ENCODE measurements at places on chromosomes 16 and 17.
A peak's percentile ranks its signal among the peaks of the same experiment; 100 is the strongest.

- no peak for DNase-seq
Observed at GRCh38 chr17:80826955-80827645, 164.5 kb upstream of the CHMP6 start.

GRCh38 chr17:35448214-35448898 lies at the start of gene SLFN13:
Gene SLFN13, minus strand, starts transcription at chr17:35448766. Its CDS starts 3,086 bp downstream, at chr17:35445680.
- peak; percentile 65 for DNase-seq

DNA sequence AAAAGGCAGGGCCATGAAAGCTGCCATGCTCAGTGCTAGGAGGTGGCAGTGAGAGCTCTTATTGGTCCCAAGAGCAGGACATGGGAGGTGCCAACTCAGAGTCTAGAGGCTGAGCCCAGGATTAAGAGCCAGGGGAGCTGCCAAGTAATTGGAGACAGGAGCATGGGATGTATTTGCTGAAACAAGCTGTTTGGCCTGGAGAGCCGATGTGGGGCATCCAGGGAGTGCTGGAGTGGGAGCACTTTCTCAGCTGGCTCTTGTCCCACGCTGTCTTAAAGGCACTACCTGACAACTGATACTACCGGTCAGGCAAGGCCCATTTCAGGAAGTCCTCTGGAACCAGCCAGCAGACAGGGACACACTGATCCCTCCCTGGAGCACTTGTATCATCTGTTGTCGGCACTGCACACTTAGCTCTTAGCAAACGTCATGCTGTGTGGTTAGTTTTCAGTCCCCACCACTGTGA lies 19.3 kb downstream of the ANKFN1 start:
- DNase-seq: no peak

GRCh38 chr16:12819126-12820117 lies 15.7 kb upstream of the CPPED1 start:
- peak; percentile 58 for DNase-seq

- no peak for DNase-seq
Observed at GRCh38 chr17:81210868-81211267, 11.9 kb downstream of the CEP131 start.

DNA sequence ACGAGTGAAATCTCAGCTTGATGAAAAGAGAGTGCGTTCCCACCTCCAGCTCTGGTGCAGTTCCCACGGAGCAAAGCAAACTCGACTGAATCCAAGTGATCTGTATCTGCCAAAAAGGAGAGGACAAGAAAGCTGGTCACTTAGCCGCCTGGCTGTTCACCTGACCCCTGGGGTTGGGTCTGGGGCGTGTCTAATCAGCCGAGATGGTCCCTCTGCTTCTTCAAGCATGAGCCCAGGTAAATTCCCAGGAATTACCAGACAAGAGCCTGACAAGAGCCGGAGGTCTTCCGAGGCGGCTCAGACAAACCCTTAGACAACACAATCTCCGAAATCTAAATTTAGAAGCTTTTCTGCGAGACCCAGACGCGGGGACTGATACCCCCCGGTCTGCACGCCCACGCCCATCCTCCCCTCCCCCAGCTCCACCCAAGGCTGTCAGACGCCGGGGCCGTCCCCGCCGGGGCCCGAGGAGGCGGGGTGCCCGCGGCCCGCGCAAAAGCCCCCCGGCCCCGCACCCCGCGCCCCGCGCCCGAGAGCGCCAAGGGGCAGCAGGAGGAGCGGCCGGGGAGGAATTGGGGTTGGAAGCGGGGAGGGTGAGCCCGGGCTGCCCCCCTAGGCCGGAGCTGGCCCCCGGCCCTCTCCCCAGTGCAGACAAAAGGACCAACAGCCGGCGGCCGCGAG lies 674 bp downstream of the ZNF821 start:
- DNase-seq: no peak

Measured in stimulated activated CD8-positive, alpha-beta memory T cell treated with anti-CD3 and anti-CD28 coated beads, Interleukin-7, amount 100 ng/mL, for 1 hour (primary cell).